Renal pelvis (tissue), 12 donors: ENCODE measurements at places on chromosomes 6 and 20.

DNA sequence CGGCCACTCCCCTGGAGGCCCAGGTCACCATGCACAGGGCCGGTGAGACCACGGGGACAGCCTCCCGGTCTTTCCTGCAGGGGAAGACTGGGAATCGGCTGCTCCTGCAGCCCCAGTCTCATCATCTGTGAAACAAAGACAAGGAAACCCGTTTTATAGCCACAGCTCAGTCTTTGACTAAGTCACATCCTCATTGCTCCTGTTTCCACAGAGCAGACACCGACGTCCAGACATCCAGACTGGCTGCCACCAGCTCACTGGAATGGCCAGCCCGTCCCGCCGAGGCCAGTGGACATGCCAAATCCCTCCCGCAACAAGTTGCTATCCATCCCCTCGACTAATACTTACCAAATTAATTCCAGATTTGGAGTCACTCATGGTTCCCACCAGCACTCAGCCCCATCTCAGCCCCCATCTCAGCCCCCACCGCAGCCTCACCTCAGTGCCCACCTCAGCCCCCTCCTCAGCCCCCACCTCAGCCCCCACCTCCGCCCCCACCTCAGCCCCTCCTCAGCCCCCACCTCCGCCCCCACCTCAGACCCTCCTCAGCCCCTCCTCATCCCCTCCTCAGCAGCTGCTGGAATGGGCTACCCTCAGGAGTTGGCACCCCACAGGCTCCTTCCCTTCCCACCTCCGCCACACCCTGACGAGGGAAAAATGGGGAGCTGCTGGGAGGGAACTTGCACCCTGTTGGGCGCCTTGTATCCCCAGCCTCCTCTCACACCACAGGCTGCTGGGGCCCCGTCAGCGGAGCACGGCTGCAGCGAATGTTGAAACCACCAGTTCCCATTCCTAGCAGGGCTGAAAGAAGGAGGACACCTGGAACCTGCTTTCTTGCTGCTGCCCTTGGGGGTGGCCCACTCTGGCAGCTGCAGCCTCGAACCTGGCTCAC, 48.7 kb downstream of the YTHDF1 start:
- no peak for DNase-seq

DNA sequence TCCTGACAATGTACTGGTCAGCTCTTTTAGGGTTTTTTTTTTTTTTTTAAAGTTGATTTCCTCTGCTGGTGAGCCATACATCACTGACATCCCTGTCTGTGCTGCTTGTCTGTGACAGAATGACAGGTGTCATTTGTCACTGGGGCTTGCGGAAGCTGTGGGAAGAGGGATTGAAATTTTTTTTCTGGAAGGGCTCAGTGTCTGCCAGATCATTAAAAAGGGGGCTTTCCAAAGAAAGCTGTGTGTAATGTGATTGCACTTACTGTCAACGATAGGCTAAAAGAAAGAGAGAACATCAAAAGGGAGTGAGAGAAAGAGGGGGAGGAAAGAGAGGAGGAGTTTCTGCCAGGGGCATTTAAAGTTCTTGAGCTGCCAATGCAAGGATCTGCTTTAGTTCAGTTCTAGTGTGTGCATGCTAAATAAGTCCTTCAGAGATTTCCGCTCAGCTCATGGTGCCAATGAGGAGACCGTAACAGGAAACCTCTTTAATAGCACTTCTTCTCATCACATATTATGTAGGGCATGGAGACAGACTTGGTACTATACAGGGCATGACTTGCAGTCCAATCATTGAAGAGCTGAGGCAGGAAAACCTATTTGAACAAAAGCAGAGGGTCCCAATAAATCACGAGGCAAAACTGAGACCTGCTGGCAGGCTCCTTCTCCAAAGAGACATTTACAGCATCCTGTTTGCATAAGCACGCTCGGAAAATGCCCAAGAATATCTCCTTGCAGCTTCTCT, 177.2 kb downstream of the TSHZ2 start:
- no peak for DNase-seq

- DNase-seq: no peak
Measured at GRCh38 chr6:33585403-33586107, 5.5 kb upstream of the BAK1 start.

DNA sequence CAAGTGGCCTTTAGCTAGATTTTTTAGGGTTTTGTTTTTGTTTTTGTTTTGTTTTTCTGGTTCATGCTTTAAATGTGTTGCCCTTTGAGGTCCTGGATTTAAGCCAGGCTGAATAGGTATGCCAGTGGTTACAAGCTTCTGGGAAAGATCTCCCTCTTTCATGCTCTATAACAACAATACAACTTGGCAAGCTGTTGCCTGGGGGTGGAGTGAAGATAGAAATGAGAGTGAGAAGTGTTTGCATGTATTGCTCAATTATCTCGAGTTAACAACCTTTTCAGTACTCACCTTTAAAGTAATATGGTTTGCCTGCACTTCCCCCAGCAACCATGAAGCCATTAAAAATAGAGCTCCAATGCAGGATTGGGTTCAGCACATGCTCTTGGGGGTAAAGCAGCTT, 19.2 kb upstream of the HAO1 start:
- no peak for DNase-seq

GRCh38 chr6:41182069-41183034, 18.6 kb downstream of the TREML2 start:
- DNase-seq: peak; percentile 33
